HCT116 (cell line): ENCODE measurements at places on chromosomes 16 and 17.

DNA sequence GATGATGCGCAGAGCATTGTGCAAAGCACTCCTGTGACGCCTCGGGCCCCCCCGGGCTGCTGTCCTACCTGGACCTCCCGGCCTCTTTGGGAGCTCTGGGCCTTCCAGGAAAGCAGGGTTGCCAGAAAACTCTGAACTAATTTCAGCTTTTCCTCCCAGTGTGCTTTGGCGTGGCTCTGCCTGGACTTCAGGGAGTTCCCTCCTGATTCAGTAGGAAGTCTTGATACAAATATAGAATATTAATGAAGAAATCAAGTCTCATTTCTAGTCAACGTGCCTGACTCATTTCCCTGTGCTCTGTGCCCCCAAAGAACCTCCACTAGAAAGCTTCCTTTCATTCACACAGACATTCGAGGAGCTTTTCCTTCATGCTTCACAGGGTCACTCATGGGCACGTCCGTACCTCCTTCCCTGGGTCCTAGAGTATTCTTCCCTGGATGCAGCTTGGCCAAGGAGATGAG is 84.0 kb upstream of the NOL11 start:
- no peak for DNase-seq

DNA sequence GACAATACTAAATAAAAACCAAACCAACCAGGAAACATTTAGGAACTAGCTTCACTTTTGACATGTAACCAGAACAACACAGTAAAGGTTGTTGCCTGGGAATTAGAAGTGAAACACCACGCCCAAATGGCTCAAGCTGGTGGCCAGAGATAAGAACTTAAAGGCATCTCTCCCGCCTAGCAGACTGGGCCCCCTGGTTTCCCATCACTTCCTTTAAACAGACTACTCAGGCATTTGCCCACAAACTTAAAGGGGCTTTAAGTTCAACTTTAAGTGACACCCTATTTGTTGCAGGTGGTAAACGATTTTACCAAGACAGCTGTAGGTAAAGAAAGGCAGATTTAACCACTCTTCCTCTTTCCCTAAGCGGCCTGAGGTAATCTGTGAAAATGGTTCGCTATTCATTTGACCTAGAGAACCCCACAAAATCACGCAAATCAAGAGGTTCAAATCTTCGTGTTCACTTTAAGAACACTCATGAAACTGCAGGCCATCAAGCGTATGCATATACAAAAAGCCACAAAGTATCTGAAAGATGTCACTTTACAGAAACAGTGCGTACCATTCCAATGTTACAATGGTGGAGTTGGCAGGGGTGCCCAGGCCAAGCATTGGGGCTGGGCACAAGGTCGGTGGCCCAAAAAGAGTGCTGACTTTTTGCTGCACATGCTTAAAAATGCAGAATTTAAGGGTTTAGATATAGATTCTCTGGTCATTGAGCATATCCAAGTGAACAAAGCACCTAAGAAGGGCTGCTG is 40.8 kb upstream of the BPTF start:
- DNase-seq = no peak

DNA sequence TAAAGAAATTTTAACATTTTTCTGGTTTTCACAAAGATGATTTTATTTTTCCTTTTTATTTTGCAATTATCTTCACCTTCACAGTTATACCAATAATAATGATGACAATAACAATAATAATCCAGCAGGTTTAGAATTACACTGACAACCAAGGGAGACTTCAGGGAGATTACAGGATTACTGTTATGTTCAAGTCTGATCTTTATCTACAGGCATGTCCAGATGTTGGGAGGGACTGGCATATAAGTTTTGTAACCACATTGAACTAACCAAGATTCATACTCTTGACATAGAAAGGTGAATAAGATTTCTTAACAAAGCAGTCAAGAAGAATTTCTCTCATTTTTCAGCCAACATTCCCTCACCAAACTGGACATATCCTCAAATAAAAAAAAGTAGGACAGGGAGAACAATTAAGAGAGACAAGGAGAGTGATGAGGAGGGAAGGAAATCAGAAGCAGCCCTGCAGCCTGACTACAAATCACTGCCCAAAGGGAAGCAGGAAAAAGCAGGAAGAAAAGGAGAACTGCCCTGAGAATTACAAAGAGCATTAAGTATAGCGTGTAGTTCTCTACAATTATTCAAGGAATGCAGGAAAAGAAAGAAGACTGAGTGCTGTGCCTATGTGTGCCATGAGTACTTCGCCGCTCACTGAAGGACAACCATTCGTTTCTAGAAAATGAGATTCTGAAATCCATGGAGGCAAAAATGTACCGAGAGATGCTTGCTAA is 155.7 kb upstream of the C17orf78 start:
- no peak for DNase-seq

GRCh38 chr16:50440531-50440930 is 71.7 kb upstream of the BRD7 start:
- no peak for DNase-seq

DNA sequence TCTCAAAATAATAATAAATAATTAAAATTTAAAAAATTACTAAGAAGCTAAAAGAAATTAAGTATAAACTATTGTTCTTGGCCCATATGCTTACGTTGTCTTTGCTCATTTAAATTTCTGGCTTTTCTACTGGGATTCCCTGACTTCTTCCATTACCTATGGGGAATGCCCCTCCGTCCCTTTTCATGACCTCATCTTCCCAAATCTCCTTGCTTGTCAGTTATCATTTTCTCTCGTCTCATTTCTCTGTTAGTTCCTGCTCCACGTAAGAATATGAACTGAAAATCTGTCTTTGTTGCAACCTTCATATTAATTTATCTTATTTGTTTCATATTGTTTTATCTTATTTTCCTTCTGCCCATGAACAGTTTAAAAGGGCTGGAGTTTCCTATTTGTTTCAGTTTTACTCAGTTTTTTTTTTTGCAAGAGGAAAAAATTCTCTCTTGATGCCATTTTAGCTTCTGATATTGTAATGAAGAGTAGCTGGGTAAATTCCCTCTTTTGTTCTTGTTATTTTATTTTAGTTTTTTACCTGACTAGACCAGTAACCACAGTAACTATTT is 2.5 kb upstream of the DNAJA2 start:
- DNase-seq = no peak

GRCh38 chr16:23155445-23156049 is 6.3 kb upstream of the USP31 start:
- DNase-seq = peak; percentile 21

DNA sequence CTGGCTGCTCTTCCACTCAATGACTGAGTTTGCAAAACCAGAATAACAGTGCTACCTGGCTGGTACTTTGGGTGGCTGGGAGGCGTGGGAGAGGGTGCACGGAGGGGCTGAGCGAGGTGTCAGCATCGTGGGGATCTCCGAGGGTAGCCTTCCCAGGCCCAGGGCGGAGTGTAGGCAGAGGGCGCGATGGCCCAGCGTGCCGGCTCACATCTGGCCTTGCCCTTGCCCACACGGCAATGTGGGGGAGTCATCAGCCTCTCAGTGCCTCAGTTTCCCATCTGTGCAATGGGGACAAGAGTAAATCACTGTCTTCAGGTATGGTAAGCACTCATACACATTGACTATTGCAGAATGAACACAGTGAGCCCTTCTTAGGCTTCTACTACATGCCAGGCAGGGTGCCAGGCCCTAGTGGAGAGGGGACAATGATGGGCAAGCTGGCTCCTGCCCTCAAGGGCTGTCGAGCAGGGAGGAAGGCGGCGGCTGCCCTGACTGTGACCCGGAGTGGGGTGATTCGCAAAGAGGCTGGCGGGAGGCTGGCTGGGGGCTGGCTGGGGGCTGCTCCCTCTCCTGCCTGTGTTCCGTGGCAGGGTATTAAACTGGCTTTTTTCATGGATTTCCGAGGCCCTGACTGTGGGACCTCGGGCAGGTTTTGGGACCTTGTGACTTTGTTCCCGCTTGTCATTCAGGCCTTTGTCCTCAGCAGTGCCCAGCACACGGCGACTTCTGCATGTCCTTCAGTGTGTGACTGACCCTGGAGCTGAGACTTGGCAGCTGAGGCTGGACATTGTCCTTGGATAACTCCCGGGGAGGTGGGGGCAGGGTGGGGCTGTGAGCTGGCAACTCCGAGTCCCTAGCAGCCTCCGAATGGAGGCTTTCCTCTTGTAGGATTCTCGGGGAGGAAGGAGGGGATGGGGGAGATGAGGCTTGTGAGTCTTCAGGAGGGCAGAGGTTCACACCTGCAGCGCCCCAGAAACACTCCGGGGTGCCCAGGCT is 243.1 kb downstream of the SEC14L1 start:
- no peak for DNase-seq

GRCh38 chr16:19783363-19784182 is 65.5 kb downstream of the IQCK start:
- DNase-seq = no peak

GRCh38 chr16:52294660-52295059 is 252.3 kb downstream of the TOX3 start:
- no peak for DNase-seq

DNA sequence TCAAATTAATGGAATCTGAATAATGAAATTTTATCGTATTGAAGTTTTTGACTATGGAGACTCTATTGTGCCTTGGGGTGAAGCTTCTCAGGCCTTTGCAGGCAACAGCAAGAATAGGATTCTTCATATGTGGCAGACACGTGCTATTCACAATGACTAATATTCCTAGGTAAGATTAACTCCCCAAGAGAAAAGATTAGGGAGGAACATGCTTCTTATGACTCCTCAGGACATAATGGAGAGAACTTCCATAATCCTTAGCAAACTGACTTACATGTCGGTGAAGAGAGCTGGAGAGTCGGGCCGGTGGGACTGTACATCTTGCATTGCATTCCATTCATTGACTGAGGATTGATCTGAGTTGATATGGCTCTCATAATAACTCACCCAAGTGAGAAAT is 48.9 kb upstream of the CORO6 start:
- DNase-seq = no peak

GRCh38 chr17:1744551-1745512 is 2.2 kb downstream of the SERPINF2 start:
- no peak for DNase-seq

GRCh38 chr17:163514-164098 is 17.8 kb downstream of the DOC2B start:
- no peak for DNase-seq

- DNase-seq = no peak
Measured at GRCh38 chr17:50365649-50366393, 7.2 kb downstream of the MRPL27 start.
